ENCODE measurements at places on chromosomes 3 and 15.
A peak's percentile ranks its signal among the peaks of the same experiment; 100 is the strongest.

GRCh38 chr15:40045572-40046217 is 6.7 kb upstream of the SRP14 start:
- DNase-seq = no peak

DNA sequence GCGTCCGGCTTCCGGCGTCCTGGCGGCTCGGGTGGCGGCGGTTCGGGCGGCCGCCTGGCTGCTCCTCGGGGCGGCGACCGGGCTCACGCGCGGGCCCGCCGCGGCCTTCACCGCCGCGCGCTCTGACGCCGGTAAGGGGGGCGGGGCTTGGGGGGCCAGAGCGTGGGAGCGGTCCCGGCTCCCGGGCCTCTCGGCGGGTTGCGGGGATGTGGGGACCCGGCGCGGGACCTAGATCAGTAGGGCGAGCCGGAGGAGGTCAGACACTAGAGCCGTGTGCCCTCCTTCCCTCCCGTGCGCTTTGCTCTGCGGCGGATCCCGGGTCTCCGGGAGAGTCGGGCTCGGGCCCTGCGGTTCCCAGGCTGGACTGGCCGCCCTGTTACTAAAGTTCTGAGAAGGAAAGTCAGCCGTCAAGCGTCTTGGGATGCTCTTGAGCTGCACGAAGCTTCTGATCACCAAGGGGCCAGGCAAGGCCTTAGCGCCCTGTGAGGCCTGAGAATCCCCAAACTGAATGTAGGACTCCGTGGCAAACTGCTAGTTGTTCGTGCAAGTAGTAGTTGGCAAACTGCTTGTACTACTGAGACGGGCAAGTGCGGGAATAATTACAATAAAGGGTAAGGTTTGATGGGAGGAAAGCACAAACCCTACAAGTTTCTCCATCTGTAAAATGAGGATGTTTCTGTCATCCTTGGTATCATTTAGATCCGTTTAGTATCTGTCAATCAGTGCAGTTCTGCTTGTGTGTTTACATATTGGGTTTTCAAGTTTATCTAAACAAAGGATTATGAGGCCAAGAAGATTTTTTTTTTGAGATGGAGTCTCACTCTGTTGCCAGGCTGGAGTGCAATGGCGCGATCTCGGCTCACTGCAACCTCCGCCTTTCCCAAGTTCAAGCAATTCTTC is 587 bp downstream of the PIGX start:
- DNase-seq = peak; percentile 41

DNA sequence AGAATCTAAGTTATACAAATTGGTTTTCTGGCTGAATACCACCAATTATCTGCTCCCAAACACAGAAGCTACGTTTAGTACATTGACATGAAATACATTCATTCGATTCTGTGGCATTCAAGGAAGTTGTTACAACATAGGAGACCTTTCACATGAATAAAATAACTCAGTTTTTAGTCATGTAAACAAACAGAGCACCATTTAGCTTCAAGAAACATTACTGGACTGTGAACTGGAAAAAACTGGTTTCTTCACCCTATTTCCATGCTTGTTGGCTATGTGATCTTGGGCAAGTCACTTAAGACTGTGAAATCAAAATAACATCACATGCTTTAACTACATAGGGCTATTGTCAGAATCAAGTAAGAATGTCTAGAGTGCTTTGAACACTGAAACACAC is 46.2 kb downstream of the NRG4 start:
- DNase-seq = no peak

DNA sequence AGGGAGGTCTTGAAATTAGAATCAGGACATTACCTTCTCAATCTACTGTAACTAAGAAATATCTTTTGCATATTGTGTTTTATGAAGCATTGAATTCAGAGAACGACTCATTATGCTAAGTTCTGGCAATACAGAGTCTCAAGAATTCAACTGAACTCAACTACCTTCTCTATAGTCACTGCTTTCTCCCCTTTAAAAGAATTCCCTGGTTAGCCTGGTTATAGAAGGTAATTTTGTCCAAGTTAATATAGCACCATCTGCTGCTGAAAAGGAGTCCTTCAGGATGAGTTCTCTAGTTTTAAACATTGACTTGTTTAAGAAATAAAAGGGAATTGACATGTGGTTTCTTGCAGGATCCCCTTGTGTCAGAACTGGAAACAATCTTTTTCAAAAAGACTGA is 60.2 kb downstream of the IL16 start:
- DNase-seq = no peak

DNA sequence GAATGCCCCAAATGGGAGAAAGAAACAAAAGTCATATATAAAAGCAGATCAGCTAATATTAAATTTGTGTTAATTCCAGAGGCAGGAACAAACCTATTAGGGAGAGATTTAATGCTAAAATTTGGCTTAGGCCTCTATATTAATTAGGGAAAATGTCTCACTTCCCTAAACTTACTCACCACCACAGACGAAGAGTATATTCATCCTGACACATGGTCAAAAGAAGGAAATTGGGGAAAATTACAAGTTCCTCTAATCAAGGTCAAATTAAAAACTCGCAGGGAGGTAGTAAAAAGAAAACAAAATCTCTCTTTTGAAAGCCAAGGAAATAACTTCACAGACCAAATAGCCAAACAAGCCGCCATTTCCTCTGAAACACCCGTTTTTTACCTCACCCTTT is 32.2 kb downstream of the GRM2 start:
- DNase-seq = no peak

GRCh38 chr15:68083463-68083862 is 29.3 kb downstream of the PIAS1 start:
- no peak for DNase-seq

GRCh38 chr15:29690765-29691475 is 131.3 kb downstream of the TJP1 start:
- DNase-seq = no peak

DNA sequence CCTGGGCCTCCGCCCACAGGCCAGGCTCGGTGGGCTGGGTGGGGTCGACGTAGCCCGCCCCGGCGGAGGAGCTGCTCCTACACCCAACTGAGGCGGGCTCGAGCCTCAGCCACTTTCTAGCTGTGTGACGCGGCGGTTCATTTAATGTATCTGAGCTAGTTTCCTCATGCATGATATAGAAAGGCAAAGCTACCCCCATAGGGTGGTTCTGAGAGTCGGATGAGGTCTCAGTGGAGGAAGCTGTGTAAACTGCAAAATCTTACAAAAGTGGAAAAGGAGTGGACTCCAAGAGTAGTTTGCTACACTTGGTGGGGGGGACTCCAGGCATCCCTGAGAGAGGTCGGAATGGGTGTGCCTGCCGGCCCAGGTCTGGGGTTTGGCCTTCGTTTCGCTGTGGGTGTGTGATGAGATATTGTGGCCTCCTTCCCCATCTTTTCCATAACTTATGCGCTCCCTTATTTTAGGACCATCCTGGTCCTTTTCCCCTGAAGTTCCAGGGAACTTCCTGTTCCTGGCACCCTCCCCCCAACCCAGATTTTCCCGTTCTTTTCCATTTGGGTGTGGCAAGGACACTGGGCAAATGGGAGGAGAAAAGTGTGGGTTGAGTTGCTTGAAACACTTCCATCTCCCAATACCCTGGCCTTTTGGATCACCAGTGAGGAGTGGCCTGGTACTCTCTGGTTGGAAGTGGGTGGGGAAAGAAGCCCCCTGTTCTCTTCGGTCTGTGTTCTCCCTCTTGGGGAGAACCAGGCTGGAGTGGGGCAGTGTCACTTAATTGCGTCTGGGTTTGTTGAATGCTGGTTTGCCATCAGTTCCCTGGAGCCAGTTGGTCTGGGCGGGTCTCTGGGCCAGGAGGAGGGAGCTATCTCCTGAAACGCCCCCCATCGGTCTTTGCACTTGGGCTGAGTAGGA is 1.1 kb downstream of the PDIA5 start:
- DNase-seq = no peak

- no peak for DNase-seq
These were observed 66.7 kb upstream of the STXBP5L start for GRCh38 chr3:120841264-120841663.

DNA sequence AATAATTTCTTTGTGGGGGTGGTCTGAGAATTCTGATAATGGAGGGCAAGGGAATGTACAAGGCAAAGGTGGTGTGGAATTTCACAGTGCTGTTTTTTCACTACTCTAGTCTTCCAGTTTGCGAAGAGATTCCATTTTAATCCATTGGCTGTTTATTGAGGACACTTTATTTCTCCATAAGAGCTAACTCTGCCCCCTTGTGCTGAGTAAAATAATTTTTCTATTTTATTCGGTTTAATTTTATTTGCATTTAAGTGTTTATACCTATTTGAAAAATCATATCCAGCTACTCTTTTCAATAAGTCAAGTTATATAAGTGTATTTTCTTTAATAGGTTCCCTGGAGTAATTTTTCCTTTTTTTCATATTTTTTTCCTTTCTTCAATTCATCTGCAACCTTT is 840.1 kb downstream of the TUSC7 start:
- no peak for DNase-seq

GRCh38 chr3:99641982-99642381 is 3.6 kb downstream of the COL8A1 start:
- DNase-seq = no peak

DNA sequence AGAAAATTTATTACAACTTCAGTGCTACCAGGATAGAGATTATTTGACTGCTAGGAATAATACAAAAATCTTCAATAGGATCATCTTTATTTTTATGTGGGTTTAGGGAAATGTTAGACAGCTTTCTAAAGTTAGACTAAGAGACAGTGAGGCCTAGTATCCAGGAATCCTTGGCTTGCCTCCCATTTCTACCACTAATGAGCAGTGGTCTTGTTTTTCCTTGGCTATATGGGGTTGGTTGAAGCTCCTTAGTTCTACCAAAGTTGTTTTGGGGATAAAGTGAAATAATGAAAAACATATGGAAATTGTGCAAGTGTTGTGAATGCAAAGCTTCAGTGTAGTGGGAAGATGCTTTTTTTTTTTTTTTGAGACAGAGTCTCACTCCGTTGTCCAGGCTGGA is 16.8 kb downstream of the AP4E1 start:
- DNase-seq = no peak

GRCh38 chr3:129599607-129600006 is 6.9 kb downstream of the PLXND1 start:
- no peak for DNase-seq

- DNase-seq = peak; percentile 75
These were observed 627.0 kb upstream of the TBL1XR1 start for GRCh38 chr3:177824190-177824786.

DNA sequence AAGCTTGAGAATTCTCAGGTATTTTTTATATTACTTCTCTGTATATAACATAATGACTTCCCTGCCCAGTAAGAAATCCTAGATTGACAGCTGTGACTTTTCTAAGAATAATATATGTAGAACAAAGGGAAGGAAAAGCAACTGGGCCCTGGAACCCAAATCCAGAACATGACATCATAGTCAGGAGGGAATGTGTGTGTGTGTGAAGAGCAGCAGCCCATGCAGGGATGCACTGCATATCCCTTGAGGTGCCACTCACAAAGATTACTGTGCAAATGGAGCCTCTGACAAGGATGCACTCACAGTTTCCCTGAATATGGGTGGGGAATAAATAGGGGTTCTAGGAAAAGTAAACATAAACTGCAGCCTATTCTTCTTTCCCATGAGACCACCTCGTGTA is 279.5 kb downstream of the NEK10 start:
- no peak for DNase-seq

DNA sequence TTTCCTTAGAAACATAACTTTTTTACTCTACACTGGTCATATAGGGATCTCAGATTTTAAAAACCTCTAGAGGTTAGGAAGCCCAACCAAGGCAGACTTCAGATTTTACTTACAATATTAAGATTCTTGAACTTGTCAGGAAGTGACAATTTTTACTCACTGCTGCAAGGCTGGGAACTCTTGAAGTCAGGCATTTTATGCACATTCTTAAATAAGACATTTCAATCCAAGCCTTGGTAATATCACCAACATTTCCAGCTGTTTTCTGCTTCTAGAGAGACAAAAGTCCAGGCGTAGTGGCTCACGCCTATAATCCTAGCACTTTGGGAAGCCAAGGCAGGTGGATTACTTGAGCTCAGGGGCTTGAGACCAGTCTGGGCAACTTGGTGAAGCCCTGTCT is 33.6 kb upstream of the UBP1 start:
- no peak for DNase-seq

- DNase-seq = no peak
These were observed 50.4 kb upstream of the CTNNB1 start for GRCh38 chr3:41148901-41149300.

GRCh38 chr15:58457466-58457965 is 25.7 kb downstream of the LIPC start:
- no peak for DNase-seq

- no peak for DNase-seq
These were observed 9.6 kb upstream of the TAGLN3 start for GRCh38 chr3:111989061-111989678.

GRCh38 chr15:28260722-28261121 is 61.3 kb downstream of the HERC2 start:
- no peak for DNase-seq

DNA sequence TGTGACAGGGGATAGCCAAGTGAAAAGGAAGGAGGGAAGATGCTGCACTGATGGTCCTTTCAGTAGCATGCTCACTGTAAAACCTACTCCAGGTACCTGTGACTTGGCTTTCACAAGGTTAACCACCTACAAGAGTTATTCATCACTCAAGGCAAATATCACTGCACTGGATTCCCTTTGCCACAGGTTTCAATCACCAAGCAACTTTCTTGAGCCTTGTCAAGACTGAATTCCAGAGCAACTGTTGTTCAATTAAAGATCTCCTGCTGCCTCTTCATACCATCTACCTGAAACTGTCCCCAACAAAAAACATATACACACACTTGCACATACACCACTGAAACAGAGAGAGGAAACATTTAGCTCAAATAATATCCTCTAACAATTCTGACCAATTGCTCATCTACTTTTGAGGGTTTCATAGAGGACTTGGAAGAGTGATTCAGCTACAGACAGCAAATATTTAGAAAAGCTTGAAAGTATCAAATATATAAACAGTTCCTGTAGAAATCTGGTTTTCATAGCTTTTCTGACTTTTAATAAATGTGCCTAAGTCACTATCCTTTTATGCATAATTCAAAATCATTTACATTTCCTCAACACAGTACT is 6.5 kb downstream of the IGF2BP2 start:
- no peak for DNase-seq

DNA sequence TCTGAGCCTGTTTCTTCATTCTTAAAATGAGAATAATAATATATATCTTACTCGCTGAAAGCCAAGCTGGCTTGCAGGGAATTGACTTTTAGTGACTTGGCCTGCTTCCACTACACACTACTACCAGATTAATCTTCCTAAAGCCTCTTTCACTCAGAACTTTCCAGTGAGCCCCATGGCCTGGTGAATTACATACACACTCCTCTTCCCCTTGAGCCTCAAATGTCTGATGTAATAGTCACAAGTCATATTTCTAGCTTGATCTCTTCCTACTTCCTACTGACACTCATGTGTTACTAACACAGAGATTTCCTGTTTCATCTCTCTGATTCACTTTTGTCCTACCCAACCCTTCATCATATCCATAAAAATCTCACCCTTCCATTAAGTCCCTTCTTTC is 82.7 kb upstream of the SOX2 start:
- no peak for DNase-seq

GRCh38 chr15:62849316-62850106 is 193.0 kb upstream of the TPM1 start:
- DNase-seq = no peak

- DNase-seq = no peak
These were observed 153.8 kb downstream of the EEFSEC start for GRCh38 chr3:128307029-128307633.

Data from tibial nerve (tissue), 4 donors.